ENCODE measurements at places on chromosomes 4 and X.

DNA sequence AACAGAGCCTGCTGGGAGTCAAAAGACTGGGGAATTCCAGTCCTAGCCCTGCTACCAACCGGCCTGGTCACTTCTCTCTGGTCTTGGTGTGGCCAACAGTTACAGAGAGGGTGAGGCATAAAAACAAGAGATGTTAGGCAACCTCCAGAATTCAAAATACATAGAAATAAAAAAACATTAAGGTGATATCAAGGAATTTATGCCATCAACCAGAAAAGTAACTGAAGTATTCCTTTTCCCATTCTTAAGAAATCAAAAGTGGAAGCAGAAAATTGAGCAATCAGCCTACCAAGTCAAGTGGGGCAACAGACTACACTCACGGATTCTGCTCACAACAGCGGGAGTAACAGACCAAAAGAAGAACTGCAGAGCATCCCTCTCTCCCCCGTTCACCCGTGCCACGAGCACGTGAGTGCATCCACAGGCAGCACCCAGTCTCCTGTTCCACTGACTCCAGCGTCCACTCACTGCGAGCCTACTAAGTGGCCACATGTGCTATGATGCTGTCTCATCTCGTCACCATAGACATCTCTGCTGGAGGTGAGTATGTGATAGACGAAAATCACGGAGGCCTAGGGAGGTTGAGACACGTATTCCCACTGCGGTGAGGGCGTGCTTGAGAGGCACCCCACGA lies 29.3 kb downstream of the AFAP1 start:
- no peaks in the 10 kb centered on the region for H3K27me3 ChIP-seq
- no peak for DNase-seq
- peak overlapping the region; percentile 40 for H3K4me3 ChIP-seq
- H3K36me3 ChIP-seq = no peaks in the 10 kb centered on the region
- peaks cover 14% of the 10 kb centered on the region for H3K4me1 ChIP-seq
- peak overlapping the region; percentile 66 for H3K27ac ChIP-seq

GRCh38 chr4:172951679-172952451 lies 216.7 kb upstream of the GALNT7 start:
- no peaks in the 10 kb centered on the region for H3K36me3 ChIP-seq
- no peaks in the 10 kb centered on the region for H3K4me1 ChIP-seq
- H3K27ac ChIP-seq = no peak overlapping the region
- no peak for DNase-seq
- H3K27me3 ChIP-seq = no peaks in the 10 kb centered on the region

DNA sequence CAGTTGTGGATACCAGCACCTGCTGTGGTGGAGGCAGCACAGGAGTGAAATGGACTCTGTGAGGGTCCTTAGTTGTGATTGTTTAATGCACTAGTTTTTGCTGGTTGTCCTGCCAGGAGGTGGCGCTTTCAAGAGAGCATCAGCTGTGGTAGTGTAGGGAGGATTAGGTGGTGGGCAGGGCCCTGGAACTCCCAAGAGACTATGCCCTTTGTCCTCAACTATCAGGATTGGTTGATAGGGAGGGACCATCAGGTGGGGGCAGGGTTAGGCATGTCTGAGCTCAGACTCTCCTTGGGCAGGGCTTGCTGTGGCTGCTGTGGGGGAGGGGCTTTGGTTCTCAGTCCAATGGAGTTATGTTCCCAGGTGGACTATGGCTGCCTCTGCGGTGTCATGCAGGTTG lies 121.9 kb downstream of the RRAGB start:
- no peak overlapping the region for H3K27ac ChIP-seq
- no peak overlapping the region for H3K4me3 ChIP-seq
- no peaks in the 10 kb centered on the region for H3K27me3 ChIP-seq
- DNase-seq = no peak
- H3K36me3 ChIP-seq = no peaks in the 10 kb centered on the region

- H3K36me3 ChIP-seq = no peaks in the 10 kb centered on the region
- no peak overlapping the region for H3K4me3 ChIP-seq
- no peaks in the 10 kb centered on the region for H3K27me3 ChIP-seq
- H3K27ac ChIP-seq = no peak overlapping the region
- no peak for DNase-seq
These were observed 904.9 kb upstream of the EPHA5 start for GRCh38 chr4:66575008-66575696.

DNA sequence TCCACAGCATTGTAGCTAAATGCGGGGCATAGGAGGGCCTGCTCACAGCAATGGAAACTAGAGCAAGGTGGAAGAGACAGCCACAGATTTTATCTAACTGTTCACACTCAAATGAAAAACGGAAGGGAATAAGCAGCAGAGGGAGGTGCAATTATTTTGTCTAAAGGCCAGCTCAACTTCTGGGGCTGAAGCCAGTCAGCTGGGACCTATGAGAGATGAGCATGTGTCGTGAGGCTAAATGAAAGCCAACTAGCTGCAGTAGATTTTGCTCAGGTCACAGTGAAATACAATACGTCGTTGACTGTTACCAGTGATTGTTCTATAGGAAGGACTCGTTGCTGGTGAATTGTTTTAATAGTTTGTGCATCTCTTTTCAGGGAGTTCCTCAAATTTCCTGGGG lies 26.4 kb upstream of the FGFBP2 start:
- H3K27ac ChIP-seq = no peak overlapping the region
- no peaks in the 10 kb centered on the region for H3K4me1 ChIP-seq
- H3K36me3 ChIP-seq = peaks cover 18% of the 10 kb centered on the region
- no peak for DNase-seq
- H3K4me3 ChIP-seq = no peak overlapping the region

Measured in ascending aorta (tissue), 2 donors.